ENCODE measurements at places on chromosomes 7 and 10.
A peak's percentile ranks its signal among the peaks of the same experiment; 100 is the strongest.

- no peak for DNase-seq
Observed at GRCh38 chr7:148719753-148720152, 21.1 kb downstream of the CUL1 start.

GRCh38 chr7:103660455-103661371, 214.7 kb upstream of the SLC26A5 start:
- DNase-seq = no peak

- DNase-seq = no peak
Observed at GRCh38 chr7:29398011-29398410, 165.6 kb upstream of the PRR15 start.

- DNase-seq = peak; percentile 71
Observed at GRCh38 chr7:150978126-150978789, at the start of gene KCNH2. Gene KCNH2, minus strand, starts transcription at chr7:150978321. Its CDS starts 408 bp downstream, at chr7:150977913.

GRCh38 chr10:115882021-115882420, 391.0 kb downstream of the GFRA1 start:
- no peak for DNase-seq

All from Ammon's horn (tissue), 1 donor.